ENCODE measurements at places on chromosomes 16 and 17.

GRCh38 chr16:89014403-89015230, 37.6 kb upstream of the CBFA2T3 start:
- DNase-seq: no peak

DNA sequence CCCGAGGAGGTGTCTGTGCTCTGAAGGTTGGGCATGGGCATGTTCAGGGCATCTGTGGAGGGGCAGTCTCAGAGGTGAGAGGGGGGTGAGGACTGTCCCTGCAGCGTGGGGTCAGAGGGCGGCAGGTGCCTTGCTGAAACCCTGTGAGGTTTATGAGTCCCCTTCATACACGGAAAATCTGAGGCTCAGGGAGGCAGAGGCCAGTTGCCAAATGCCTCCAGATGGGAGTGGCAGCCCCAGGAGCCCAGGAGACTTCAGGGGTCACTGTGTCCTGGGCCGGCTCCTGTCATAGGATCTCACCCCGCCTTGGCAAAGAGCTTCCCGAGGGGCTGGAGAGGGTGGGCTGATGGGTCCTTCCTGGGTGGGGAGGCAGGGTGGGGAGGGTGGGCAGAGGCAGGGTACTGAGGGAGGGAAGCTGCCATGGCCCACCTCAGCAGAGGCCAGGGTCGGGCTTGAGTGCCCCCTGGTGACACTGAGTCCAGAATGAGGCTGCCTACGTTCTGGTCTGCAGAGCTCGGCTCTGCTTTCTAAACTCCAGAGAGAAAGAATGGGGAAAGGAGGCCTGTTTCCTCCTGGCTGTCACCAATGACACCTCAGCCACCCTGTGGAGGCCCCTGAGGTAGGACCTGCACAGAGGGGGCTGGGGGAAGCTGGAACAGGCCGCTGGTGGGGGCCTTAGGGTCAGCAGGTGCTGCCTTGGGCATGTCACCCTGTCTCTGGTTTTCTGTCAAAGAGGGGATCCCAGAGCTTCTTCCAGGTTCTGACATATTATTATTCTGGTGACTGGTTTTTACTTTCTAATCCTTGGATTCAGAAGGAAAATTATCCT, 1.1 kb downstream of the LGALS9 start:
- no peak for DNase-seq

DNA sequence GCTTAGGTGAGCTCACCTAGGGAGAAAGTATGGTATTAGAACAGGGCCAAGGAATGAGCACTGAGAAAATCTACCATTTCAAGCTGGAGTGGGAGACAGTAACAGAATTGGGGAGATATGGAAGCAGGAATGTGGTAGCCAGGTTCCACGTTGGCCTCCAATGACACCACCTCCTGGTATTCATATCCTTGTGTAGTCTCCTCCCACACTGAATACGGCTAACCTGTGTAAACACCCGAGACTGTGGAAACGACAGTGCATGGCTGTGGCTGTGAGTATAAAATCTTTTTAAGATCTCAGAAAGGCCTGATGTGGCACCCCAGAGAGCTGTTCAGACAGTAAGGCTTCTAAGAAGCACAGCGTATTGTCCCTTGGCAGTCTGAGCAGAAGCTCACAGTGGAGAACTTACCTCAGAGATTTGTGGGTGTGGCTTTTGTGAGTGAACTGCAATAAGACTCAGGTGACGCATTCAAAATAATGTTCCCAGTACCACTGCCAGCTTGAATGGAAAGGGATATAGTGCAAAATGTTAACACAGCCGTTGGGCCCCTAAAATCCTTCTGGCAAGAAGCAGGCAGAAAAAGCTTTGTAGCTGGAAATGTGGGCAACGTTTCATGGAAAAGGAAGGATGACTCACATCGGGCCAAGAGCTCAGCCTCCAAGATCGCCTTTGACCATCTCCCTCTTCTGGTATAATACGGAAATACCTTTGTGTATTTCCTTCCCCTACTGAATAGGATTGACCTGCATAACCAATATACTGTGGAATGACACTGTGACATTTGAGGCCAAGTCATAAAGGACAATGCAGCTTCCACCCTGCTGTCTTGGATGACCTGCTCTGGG, 14.4 kb downstream of the SDR42E1 start:
- DNase-seq: no peak

GRCh38 chr17:74217037-74217730, 3.8 kb downstream of the TTYH2 start:
- DNase-seq: no peak

- DNase-seq: no peak
These were observed 112.6 kb upstream of the LHX1 start for GRCh38 chr17:36824678-36825101.

DNA sequence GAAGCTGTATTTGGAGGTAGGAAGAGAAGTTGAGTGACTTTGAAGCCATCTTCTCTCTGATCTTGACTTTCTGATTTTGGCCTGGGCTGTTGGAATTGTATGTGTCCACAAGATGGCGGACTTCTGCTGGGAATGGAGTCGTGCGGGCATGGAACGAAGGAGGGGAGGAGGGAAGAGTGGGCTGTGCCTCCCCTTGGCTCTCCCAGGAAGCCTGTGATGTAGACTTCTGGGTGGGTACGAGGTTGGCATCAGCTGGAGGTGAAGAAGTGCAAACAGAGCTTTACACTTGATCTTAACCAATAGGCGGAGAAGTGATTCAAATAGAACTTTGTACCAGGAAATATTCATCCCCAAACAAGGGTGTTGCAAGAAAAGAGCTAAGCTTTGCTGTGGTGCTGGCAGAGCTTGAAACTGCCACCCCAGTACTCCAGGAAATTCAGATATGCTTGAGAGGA, 7.4 kb upstream of the TMEM220 start:
- peak; percentile 8 for DNase-seq

DNA sequence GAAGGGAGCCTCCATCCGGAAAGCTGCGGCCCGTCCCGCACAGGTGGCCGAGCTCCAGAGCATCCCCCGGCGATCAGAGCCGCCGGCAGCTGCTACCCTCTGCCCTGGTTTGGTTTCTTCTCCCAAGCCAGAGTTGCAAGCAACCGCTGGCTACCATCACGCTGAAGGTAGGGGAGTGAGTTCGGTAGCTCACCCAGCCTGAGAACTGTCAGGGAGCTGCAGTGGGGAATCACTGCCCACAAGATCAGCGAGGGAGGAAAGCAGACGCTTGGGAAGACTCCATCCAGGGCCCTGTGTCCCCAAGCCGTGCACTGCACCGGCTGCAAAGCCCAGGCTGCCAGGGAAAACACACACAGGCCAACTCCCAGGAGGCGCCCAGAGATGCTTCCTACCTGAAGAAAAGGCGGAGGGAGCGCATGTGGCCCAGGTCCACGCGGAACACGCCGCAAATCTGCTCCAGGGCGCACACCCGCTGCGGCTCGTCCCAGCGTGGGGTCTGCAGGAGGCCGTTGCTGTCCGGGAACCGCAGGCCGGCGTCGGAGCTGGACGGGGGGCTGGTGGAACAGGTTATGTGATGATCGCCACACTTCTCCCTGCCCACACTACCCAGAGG, 83.3 kb downstream of the TBC1D16 start:
- DNase-seq: no peak

- no peak for DNase-seq
These were observed 33.5 kb upstream of the ARL6IP1 start for GRCh38 chr16:18834864-18835263.

DNA sequence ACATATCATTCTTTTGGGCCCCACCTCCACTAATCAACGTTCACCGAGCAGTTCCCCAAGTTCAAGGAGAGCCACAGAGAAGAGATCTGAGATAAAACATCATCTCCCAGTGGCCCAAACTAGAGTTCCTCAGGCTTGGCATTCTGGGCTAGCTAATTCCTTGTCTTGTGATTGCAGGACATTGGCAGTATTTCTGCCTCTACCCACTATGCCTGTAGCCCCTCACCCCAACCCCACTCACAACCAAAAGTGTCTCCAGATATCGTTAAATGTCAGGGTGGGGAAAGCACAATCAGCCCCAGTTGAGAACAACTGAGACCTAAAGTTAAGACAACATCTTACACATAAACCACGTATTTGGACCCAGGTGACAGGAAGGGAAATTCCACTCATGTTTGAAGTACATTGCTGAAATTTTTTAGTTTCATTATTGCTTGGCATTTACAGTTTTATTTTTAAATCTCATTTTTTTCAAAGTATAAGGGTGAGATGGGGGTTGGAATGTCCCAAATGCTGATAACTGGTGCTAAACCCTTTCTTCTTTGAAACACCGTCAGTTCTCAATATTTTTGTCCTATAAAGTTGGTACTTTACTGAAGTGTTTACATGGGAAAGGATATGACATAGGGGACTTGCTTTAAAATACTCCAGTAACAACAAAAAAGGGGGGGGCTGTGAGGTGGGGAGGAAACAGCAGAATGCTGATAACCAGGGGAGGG, 13.6 kb downstream of the ZC3H7A start:
- no peak for DNase-seq

- DNase-seq: peak; percentile 17
These were observed 26.4 kb downstream of the ARHGAP17 start for GRCh38 chr16:24988593-24989338.

- DNase-seq: no peak
These were observed 11.3 kb upstream of the LDHD start for GRCh38 chr16:75127713-75128415.

- DNase-seq: no peak
These were observed 108.2 kb downstream of the VAT1L start for GRCh38 chr16:77896415-77897128.

GRCh38 chr16:80594756-80595155, 54.0 kb downstream of the DYNLRB2 start:
- DNase-seq: no peak

GRCh38 chr17:55818451-55819375, 67.9 kb downstream of the PCTP start:
- no peak for DNase-seq

- no peak for DNase-seq
These were observed 37.2 kb downstream of the CCDC182 start for GRCh38 chr17:57707892-57708291.

GRCh38 chr16:50266337-50267091, at the start of gene ADCY7:
Gene ADCY7 (plus strand): TSS chr16:50266551. CDS start chr16:50288180, 21,629 bp downstream.
- peak; percentile 73 for DNase-seq

- no peak for DNase-seq
These were observed 1.7 kb downstream of the CTDNEP1 start for GRCh38 chr17:7249830-7250229.

DNA sequence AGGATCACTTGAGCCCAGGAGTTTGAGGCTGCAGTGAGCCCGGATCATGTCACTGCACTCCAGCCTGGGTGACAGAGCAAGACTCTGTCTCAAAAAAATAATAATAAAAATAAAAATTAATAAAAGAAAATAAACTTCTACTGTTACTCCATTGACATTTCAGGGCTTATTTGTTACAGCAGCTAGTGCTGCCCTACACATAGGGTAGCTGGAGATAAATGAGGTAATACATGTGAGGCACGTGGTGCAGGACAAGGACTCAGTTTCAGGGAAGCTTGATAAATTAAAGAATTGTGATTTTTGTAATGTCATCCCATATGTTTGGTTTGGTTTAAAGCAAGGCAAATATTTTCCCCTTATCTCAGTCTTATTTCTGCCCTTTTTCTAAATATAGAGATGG, 80.3 kb downstream of the GSG1L start:
- no peak for DNase-seq

DNA sequence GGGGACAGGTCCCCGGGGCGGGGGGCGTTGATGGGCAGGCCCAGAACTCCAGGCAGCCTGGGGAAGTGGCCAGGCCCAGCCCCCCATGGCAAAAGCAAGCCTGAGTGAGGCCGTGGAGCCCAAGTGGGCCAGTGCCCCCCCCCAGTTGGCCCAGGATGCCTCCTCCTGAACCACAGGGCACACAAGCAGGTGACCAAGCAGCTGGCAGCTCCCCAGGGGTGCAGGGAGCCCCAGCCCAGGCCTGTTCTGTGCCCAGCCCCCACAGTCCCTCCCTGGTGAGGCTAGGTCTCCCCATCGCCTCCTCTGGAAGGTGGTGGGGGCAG, 38.2 kb upstream of the PVALEF start:
- no peak for DNase-seq

DNA sequence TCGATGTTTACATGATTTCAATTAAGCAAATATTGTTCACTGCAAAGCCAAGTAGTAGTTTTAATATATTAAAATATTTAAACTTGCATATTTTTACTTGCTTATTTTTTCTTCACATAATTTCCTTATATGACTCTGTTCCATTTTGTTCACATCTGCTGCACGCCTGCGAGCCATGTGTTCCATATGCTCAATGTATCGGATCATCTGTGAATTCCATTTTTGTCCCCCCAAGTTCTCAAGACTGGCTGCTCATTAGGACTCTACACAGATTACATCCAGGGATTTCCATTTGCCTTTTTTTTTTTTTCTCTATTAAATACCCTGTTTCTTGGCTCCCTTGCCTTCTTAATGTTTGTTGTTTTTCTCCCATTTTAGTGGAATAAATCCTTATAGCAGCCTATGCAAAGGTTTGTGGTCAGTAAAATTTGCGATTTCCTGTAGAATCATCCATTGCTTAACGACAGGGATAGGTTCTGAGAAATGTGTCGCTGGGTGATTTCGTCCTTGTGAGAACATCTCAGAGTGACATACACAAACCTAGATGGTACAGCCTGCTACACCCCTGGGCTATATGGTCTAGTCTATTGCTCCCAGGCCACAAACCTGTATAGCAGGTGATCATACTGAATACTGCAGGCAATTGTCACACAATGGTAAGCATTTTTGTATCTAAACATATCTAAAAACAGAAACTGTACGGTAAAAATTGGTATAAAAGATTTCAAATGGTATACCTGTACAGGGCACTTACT, 30.2 kb upstream of the TEKT3 start:
- no peak for DNase-seq

- DNase-seq: no peak
These were observed 12.3 kb downstream of the CANT1 start for GRCh38 chr17:78997231-78997741.

DNA sequence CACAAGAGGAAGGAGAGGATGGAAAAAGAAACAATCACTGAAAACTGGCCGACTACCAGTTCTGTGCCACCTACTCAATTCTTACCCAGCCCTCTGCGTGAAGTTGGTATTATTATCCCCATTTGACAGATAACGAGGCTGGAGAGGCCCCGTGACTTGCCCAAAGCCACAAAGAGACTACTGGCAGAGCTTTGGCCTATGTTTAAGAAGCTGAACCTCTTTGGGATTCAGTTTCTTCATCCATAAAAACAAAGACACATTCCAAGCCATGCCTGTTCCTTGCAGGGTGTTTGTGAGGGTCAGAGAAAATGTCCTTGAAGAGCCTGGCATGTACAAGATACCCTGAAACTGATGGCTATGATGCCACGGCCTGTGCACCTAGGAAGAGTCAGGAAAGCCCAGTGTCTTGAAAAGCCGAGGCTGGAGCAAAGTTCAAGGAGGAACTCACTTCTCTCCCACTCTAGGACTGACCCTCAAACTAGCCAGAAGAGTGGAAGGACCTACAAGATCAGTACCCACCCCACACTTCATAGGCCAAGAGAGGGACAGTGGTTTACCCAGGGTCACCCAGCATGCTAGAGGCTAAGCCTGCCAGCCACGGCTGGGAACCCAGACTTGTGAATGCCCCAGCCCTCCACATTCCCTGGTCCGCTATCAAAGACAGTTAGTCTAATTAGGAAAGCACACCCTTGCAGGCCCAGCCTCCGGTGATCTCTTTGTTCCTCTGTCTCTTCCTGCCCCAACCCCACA, 1.6 kb upstream of the ACSF2 start:
- no peak for DNase-seq

- DNase-seq: peak; percentile 79
These were observed 346 bp upstream of the SLC43A2 start for GRCh38 chr17:1628856-1629503.

GRCh38 chr17:52158450-52159042, at the start of gene CA10:
Gene CA10 (minus strand): TSS chr17:52158714.
- no peak for DNase-seq
